M059J (cell line): ENCODE measurements at places on chromosomes 12 and 14. TPM values are rescaled to one million over a fixed set of nuclear protein-coding genes. Genes with fewer than 3 reads are reported as not detected.

Gene IFI27
- total RNA-seq, result 1,115 and 1,511 TPM in 2 replicates

Gene EPYC
- total RNA-seq, result 0.17 TPM in 1 of 2 replicates, not detected in the other

Gene LRRC10
- not detected in 2 replicates for total RNA-seq

Gene CDKL1
- 1.7 and 3.7 TPM in 2 replicates for total RNA-seq

Gene EIF2S3B
- total RNA-seq, result 0.64 and 1.1 TPM in 2 replicates
